ENCODE measurements at places on chromosomes 2 and 18.

GRCh38 chr18:22800551-22800951 lies 132.6 kb upstream of the RBBP8 start:
- no peak for DNase-seq

DNA sequence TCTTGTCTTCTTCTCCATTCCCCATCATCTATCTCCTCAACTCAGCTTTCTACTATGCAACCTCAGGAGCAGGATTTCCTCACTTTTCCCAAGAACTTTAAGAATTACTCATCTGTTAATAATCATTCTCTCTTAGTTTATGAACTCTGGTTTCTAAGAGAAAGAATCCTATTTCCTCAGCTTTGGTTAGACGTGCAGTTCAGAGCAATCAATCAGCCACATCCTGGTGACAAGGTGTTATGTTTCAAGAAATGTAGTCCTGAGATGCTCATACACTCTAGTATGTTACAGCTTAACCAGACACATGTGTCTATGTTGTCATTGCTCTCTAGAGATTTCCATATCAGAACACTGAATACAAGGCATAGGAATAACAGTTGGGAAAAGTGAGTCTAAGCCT lies 277.9 kb downstream of the MBD2 start:
- no peak for DNase-seq

DNA sequence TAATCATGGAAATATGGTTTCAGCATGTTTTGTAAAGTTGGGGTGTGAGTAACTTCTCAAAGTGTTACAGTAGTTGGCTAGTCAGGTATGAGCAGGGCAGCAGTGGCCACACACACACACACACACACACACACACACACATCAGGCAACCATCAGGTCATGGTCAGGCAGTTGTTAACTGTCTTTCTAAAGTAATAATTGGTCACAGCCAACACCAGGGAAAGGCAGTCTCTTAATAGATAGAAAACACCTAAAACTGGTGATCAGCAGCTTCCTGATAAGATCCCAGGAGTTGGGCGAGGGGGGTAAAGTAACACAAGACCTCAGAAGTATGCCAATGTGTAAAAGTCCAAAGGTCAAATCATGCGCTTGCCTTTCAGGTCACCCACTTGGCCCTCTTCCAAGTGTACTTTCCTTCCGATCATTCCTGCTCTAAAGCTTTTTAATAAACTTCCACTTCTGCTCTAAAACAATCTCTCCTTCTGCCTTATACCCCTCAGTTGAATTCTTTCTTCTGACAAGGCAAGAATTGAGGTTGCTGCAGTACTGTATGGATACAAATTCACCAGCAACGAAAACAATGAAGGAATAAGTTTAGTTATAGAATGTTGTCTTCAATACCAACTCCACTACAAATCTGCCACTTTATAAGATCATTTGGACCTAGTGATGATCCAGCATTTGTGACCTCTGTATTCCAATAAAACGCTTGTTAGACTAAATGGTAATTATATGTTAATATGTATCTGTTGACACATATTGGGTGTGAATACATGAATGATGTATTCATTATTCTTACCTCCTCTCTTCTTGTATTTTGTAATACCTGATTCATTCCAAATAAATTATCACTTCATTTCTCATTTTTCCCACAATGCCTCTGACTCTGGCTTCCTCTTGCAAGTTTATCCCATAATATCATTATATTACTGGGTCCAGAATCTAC lies 254.3 kb downstream of the METTL4 start:
- no peak for DNase-seq

DNA sequence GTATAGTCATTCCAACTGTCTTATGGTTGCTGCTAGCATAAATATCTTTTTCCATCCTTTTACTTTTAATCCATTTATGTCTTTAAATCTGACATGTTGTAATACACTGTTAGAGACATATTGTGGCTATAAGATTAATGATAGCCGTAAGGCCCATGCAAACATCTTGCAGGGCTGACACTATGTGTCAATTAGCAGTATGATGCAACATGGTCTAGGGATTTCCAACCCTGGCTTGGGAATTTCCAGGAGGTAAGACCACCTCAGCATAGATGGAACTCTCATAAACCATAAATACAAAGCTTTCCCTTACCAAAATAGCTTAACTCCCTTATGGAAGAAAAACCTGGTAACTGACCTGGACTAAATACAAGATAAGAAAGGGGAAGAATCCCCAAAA lies 16.5 kb downstream of the SCLY start:
- no peak for DNase-seq

DNA sequence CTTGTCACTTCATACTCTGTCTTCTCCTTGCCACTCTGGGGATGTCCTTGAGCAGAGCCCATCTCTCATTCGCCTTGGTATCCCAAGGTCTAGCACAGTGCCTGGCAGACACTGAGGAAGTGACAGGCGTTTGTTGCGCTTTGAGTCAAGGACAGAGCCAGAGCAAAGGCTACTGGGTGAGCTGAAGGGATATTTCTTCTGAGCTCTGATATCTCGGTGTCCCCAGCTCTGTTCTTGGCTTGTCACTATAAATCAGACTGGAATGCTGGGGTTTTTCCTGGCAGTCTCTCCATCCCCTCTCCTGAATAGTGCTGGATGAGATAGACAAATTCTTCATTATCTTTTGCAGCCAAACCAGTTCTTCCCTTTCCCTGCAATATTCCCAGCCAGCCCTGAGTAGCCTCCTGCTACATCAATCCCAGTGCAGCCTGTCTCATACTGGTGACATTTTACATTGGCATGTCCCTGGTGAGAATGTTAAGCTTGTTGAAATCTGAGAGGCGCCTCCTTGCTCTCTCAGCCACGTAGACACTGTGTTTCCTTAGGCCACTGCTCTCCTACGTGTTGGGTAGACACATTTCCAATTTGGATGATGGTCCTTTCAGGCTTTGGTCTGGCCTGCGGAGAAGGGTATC lies 61.7 kb downstream of the CTIF start:
- no peak for DNase-seq

GRCh38 chr2:240567872-240568677 lies at the start of gene RNPEPL1:
Gene RNPEPL1 (plus strand): TSS chr2:240568484. CDS start chr2:240568587, 103 bp downstream.
- DNase-seq: no peak

DNA sequence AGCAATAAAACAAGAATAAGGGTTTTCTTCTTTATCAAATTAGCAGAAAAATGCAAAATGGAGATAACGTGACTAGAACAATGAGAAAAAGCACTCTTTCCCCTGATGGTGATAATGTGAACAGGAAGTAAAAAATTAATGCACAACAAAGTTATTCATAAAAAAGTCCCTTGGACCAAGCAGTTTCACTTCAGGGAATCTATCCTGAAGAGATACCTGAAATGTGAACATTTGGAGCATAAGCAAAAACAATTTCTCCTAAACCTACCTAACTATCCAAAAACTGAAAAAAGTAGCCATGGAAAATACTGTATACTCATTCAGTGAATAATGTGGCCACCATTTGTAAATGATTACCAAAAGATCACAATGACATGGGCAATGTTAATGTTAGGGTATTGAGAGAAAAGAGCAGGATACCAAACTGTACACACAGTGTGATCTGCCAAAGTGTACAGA lies 48.7 kb downstream of the TRIP12 start:
- DNase-seq: no peak

GRCh38 chr2:42224422-42225067 lies 55.4 kb downstream of the EML4 start:
- DNase-seq: no peak

DNA sequence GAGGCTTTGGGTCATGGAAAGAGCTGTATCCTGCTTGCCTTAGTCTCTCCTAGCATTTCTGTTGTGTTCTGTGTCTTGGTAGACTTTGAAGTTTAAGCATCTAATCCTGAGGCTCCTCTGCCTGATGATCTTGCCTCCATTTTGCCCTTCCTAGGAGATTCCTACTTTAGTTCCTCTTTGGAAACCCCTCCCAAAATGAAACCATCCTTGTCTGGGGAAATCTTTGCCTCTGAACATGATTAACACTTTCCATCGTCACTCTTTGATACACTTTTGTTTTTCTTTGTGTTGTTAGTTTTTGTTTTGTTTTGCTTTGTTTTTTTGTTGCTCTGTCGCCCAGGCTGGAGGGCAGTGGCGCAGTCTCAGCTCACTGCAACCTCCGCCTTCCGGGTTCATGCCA lies 9.2 kb downstream of the ATG16L1 start:
- no peak for DNase-seq

- DNase-seq: no peak
Measured at GRCh38 chr2:127620866-127621265, 25.1 kb upstream of the GPR17 start.

DNA sequence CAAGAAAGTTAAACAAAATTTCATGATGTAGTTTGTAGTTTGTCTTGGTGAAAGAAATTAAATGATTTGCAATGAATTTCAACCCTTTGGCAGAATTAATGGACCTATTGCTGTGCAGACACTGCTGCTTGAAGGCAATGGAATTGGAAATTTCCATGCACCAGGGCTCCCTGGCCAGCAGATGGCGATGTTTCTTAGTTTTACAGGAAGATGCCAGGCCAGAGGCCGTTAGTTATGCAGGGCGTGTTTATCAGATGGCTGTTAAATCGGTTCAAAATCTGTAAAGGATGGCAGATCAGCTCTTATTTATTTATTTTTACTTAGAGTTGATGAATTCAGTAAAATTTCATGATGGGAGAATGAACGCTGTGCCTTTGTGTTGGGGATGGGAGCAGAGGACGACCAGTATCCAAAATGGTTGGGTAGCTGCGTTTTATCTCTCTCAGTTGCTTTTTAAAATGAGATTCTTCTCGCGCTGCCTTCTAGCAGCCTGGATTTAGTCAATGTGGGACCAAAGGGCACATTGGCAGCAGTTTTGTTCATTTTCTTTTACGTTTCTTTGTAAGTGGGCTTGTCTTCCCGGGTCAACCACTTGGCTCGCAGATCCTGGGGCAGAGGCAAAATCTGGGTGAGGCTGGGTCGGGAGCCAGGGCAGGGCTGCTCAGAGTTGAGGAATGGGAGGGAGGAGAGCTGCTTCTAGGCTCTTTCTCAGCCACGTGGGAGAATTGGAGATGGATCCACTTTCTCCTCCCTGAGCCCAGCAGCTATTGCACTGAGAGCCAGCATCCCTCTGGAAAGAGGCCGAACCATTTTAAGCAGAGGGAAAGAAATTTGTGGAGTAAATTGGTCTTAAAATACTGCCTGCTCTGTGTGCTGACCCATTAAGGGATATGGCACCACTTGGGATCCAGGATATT lies 344.0 kb downstream of the PIK3C3 start:
- DNase-seq: peak; percentile 18

DNA sequence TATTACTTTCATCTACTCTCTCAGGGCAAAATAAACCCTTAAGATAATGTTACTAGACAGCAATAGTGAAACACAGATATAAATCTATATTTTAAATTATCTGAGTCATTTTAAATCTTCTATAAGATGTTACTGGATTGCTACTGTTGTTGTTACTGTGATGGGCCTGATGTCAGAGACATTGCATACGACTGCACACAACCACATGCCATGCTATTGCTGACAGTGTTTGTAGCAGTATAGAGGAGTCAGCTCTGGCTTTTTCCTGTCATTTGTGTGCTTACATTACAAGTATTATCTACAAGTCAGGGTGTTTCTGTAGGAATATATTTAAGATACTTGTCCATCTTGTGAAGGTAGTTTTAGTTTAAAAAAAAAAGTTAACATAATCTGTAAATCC lies 63.9 kb downstream of the CCDC148 start:
- DNase-seq: no peak

DNA sequence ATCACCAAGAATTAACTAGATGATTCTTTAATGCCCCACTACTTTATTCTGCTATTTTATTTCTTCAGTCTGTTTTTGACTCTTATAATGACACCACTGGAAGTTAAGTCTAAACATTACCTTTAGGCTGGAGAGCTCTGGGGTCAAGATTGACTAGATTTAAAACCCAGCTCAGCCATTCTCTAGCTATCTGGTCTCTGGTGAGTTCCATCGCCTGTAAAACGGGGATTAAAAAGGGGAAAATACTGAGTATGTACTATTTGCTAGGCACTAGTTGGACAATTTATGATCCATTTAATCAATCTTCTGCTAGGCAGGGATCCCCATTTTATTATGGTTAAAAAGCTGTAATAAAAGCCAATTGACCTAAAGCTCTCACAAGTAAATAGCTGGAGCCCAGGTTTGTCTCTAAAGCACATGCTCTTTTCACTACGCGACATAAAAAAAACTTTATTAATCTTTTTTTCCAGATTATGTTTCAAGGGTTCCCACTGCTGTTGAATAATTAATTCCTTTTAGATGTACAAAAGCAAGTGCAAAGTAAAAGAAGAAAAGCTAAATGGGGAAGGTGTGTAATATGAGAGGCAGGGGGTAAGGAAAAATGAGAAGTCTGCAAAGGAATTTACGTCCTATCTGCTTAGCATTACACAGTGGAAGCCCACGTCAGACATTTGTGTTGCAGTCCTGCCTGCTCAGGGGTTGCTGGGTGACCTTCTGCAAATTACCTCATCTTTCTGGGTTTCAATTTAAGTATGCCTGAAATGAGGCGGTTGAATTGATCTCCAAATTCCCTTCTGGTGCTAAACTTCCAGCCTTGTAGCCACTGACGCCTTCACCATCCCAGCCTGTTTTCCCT lies 918 bp upstream of the NABP1 start:
- DNase-seq: no peak

DNA sequence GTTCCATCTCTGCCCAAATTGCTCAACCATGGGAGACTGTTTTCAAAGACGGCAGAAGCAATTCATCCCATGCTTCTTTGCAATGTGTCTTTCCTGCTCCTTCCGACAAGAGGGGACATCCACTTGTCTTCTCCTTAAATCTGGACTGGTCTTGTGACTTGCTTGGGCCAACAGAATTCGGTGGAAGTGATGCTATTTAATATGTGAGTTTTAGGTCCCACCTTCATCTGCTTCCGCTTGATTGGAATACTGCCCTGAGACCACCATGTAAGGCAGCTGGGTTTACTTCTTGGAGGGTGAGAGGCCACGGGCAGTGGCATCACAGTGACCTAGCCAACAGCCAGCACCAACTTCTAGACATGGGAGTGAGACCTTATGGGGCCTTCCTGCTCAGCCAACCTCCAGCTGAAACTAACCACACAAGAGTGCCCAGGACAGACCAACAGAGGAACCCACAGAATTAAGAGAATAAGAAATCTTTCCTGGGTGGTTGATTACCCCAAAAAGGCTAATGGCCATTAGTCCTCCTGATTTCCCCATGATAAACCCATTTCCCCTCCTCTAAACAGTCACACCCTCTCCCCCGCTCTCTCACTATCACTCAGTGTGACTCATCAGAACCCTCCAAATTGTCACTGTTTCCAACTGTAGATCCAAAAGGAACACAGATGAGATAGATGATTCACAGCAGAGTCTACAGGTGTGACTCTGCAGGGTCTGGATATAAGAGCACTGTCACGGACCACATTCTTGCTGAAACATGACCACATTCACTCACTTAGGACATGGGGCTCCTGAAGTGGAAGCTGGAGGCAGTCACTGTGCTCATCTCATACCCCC lies 16.2 kb upstream of the RHOB start:
- no peak for DNase-seq

GRCh38 chr2:16629044-16629443 lies 36.6 kb downstream of the CYRIA start:
- DNase-seq: no peak

DNA sequence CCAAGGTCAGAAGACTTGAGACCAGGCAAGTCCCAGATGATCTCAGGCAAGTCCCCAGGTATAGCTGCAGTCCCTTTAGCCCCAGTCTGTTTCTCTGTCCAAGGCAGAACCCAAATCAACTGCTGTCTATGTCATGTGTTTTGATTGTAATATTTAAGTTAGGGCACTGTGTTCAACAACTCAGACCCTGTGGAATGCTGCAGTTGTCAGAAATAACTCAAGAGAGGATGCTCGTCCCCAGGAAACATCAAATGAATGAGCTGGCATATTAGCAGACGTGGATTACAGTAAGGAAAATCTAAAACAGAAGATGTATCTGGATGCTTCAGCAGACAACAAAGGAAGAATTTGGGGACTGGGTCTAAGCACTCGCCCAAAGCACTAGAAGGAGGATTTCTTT lies 70.1 kb downstream of the BCL11A start:
- DNase-seq: no peak

- DNase-seq: no peak
Measured at GRCh38 chr2:39728941-39729351, 50.1 kb downstream of the THUMPD2 start.

Measured in stimulated activated CD8-positive, alpha-beta memory T cell treated with anti-CD3 and anti-CD28 coated beads, Interleukin-2, amount 100 ng/mL, for 1 hour (primary cell).